Dermis microvascular lymphatic vessel endothelial cell (primary cell): ENCODE measurements at places on chromosomes 1 and 21.

DNA sequence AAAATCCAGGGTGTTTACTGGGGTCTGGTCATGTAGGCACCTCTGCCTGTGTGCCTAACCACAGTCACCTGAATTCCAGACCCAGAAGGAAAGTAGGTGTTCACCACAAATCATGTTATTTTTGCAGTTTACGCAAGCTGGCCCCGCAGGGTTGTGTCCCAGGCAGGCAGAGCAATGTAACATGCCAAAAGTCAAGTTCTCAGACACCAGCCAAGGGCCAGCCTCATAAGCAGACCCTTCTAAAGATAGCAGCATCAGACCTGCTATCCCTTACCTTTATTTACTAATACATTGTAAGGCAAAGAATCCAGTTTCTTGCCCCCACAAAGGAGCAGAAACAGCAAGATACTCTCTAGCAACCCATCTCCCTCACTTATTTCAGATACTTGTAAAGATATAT lies 83.0 kb downstream of the GPR161 start:
- no peak for DNase-seq

DNA sequence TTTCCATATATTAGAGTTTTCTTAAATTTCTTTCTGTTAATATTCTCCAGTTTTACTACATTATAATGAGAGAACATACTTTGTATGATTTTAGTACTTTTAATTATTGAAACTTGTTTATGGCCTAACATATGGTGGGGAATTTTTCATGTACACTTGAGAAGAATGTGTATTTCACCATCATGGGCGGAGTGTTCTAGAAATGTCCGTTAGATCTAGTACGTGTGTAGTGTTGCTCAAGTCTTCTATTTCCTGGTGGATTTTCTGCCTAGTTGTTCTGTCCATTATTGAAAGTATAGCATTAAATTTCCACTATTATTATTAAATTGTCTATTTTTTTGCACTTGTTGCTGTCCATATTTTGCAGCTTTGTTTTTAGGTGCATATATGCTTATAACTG lies 64.0 kb upstream of the RGS21 start:
- DNase-seq: no peak

DNA sequence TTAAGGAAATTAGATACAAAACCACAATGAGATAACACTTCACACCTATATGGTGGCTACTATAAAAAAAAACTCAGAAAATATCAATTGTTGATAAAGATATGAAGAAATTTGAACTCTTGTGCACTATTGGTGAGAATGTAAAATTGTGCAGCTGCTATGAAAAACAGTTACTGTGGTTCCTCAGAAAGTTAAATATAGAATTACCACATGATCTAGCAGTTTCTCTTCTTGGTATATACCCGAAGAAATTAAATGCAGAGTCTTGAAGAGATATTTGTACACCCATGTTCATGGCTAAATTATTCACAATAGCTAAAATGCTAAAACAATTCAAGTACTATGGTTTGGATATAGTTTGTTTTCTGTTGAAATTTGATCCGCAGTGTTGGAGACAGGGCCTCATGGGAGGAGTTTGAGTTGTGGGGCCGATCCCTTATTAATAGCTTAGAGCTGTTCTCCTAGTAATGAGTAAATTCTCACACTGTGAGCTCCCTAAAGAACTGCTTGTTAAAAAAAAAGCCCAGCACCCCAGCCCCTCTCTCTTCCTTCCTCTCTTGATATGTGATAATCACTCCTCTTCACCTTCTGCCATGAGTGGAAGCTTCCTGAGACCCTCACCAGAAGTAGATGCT lies 1412.1 kb downstream of the PLA2G4A start:
- no peak for DNase-seq

DNA sequence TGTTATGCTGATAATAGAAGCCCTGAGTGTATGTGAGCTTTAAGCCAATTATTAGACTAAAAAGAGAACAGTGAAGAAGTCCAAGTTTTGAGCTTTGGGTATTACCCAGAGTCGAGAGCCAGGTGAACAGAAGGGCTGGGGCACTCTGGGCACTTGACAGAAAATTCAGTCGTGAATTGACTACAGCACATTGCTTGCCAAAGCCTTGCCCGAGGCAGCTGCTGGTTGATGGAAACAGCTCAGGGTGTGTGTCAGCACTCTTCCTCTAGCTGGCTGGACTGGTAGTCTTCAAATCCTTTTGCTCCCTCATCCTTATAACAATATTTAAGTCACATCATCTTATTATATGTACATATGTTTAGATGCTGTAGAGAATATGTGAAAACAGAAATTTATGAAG lies 21.3 kb downstream of the PDE4B start:
- no peak for DNase-seq

GRCh38 chr21:45545236-45545570 lies 3.0 kb upstream of the SLC19A1 start:
- DNase-seq: no peak

- DNase-seq: no peak
These were observed 1.4 kb upstream of the MT1HL1 start for GRCh38 chr1:237005674-237006073.

DNA sequence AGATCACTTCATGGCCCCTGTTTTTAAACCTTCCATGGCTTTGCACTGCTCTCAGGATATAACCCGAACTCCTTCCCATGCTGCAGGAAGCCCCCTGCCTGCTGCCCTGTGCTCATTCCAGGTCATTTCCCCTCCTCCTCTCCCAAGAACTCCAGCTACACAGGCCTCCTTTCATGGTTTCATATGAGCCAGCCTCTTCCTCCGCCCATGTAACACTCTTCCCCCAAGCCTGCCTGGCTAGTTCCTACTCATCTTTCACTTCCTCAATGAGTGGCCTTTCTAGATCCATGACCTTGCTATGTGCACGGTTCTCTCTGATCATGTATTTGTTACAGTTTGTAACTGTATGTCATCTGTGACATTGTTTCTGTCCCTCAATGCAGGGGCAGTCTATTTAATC lies 3.1 kb upstream of the NCF2 start:
- no peak for DNase-seq

DNA sequence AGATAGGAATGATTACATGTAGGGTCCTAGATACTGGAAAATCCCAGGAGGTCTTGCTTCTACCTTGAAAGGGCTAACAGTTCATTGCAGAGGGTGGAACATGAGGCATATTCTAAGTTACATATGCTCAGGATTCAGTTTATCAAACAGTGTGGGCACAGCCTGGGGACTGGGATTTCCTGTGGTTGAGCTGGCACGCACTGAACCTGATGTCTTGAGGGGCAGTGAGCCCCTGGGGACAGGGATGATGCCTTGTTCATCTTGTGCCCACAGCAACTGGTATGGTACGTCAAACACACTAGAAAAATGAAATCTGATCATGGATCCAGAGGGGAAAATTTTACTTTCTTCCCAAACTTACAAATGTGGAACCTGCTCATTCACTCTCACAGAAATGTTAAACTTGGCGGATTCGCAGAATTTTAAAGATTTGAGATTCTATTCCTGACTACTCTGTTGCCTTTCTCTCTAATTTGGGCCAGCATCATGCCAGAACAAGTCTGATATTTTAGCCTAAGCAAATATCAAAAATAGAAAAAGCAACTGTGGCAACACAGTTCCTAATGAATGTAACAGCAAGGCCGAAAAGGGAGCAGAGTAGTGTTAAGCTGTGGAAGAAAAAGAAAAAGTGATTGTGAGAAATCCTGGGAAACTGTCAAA lies 68.2 kb upstream of the COL24A1 start:
- no peak for DNase-seq

GRCh38 chr1:246724731-246725095 lies 504 bp downstream of the SCCPDH start:
- no peak for DNase-seq

DNA sequence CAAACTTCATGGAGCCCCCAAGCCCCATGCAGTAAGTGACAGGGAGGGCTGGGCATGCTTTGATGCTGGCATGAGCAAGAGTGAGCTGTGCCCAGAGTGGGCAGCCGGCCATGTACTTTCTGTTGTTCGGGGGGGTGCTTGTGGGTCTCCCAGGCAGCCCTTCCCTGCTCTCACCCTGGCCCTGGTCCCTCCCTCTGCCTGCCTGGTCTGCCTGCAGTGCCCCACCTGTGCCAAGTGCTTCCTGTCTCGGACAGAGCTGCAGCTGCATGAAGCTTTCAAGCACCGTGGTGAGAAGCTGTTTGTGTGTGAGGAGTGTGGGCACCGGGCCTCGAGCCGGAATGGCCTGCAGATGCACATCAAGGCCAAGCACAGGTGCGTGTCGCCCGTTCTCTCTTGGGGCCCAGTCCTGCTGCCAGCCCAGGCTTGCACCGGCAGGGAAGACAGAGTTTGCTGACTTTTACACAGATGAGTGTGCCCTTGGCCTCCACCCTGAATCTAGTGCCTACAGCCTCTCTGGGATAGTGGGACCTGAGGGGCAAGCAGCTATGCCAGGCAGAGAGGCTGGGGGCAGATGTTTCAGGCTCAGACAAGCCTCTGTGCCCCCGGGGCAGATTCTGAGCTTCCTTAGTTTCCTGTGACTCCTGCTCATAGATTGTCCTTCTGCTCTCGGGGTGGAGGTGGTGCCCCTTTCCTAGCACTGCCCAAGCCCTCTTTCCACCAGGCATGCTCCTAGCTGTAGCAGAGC lies 7.6 kb downstream of the ZBTB48 start:
- DNase-seq: no peak

DNA sequence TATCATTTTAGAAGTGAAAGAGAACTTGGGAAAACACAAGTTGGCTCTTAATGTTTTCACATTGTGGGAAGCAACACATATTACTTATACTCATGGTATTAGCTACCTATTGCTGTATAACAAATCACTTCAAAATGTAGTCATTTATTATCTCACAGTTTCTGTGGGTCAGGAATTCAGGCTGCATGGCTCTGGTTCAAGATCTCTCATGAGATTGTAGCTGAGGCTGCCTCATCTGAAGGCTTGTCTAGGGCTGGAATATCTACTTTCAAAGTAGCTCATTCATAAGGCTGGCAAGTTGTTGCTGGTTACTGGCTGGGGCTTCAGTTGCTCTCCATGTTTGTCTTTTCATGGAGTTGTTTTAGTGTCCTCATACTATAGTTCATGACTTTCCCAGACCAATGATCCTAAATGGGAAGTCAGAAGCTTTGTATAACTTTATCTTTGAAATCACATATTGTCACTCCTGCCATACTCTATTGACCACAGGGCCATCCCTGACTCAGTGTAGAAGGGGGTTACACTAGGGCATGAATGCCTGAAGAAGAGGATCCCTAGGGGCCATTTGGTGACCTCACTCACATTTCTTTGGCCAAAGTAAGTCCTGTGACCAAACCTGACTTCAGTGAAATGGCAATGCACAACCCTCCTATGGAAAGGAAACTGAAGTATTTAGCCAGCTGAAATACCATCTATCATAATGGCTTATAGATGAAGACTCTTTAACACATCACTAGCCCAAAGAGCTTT lies 37.9 kb upstream of the POU2F1 start:
- DNase-seq: no peak

- DNase-seq: peak; percentile 43
These were observed 953 bp downstream of the PTPRU start for GRCh38 chr1:29237129-29237821.

GRCh38 chr1:175690298-175690697 lies 53.1 kb downstream of the TNR start:
- DNase-seq: no peak

- no peak for DNase-seq
These were observed at the start of gene TEX50 for GRCh38 chr1:173635116-173635515. Gene TEX50, plus strand, starts transcription at chr1:173635338. Its CDS starts 184 bp downstream, at chr1:173635522.

DNA sequence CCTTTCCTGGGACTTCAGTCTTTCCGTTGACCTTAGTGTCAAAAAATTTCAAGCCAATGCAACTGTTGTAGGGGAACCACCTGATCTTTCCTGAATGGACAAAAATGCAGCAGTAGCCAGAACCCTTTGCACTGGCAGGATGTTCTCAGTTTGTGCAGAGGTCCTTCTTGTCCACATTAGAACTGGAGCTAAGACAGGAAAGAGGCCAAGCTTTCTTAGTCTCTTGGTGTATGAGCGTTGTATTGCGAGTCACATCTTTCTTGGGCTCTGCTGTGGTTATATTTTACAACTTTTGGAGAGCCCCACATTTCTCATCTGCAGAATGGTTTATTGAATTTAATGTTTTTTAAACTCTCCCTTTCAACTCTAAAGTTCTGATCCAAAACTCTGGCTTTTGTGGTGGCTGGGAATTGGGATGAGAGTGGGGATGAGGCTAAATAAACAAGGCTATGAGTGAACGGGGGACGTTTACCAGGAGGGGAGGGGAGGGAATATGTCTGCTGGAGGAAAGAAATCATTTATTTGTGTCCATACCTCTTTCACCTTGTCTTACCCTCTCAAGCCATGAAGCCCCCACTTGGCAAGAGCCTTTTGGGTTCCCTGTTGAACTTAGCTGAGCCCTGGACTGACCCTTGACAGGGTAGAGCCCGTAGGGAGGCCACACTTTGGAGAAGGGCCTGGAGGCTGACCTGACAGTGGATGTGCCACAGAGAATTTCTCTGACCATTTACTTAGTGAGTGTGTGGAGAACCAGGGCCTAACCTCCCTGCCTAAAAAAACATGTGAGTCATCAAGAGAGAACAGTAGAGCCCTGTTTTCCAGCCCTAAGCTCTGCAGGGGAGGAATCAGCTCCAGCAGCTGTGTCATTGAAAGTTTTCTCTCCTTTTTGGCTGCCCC lies 586 bp downstream of the CHI3L2 start:
- no peak for DNase-seq

GRCh38 chr1:244778344-244778743 lies 57.1 kb upstream of the COX20 start:
- DNase-seq: no peak

- DNase-seq: no peak
These were observed 25.4 kb upstream of the ARTN start for GRCh38 chr1:43908226-43908625.

DNA sequence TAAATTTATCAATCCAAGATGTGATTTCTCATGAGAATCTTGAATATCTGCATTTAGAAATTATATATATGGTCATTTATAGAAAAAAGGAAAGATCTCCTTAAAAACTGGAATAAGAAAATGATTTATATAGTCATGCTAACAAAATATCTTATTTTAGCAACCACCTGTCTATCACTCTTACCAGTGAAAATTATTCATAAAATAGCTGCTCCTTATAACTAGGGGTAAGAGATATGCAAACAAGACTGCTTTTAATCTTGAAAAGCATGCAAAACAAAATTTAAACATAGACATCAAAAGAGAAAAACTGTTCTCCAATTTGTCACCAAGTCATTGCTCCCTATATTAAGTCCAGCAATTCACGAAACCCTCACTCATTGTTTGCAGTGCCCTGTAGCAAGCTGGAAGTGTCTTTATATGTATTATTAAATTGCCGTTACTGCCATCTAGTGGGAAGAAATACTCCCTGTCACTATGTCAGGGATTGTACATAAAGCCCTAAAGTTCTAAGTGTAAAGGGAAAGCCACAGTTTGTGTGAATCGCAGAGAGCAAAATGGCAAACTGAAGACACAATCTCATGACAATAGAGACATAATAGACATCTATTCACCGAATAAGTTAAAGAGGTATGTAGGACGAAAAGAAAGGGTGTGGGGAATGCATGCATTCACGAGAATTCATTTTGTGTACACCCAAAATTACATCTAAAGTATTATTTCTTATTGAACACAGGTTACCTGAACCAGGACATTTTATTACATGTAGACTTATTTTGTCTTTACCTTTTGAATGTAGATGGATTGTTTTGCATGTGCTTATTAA lies 600.5 kb downstream of the USP25 start:
- DNase-seq: peak; percentile 82
